Stimulated activated CD8-positive, alpha-beta memory T cell treated with anti-CD3 and anti-CD28 coated beads, Interleukin-7, amount 100 ng/mL, for 1 hour (primary cell): ENCODE measurements at places on chromosomes 6 and 20.

DNA sequence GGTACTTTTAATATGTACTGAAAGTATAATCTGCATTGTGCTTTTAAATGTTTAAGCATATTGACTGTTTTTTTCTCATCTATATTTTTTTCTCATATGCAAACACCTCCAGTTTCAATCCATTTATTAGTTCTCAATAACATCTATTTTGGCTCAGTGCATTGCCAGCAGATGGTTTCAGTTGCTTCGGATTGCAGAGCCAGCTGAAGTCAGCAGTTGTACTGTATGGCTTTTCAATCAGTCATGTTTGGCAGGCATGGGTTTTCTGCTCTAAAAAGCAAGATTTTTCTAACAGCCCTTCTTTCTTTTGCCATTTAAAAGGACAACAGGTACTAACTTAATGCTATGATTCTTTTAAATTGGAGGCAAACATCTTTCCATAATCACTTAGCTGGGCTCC, 121.2 kb downstream of the CD109 start:
- no peak for DNase-seq

GRCh38 chr6:108268845-108269244, 8.0 kb upstream of the SNX3 start:
- no peak for DNase-seq

DNA sequence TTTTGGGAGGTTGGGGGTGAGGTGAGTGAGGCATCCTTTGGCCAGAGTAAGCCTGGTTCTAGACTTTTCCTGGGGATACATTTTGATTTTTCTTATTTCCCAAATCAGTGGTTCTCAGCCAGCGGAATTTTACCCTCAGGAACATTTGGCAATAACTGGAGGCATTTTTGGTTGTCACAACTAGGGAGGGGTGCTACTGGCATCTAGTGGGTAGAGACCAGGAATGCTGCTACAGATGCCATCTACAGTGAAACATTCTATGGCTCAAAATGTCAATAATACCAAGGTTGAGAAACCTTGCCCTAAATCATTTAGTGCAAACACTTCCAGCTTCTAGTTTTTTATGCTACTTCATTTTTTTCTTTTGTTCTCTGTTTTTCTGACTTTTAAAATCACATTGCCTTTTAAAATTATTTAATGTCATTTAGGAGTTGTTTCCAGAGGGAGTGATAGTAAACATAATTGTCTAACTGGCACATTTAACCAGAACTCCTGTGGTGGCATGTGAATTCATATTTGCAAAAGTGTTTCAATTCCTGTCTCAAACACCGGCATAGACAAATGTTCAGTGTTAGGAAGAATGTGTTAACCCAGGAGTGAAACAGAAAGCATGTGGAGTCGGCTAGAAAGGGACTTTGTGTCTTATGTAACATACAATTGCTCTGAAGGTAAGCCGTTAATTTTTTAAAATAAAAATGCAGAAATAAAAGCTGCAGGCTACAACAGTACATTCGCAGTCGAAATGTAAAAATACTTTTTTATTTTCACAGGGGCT, 59.0 kb downstream of the QRSL1 start:
- no peak for DNase-seq

GRCh38 chr20:63177134-63177784, 38.7 kb downstream of the YTHDF1 start:
- no peak for DNase-seq

DNA sequence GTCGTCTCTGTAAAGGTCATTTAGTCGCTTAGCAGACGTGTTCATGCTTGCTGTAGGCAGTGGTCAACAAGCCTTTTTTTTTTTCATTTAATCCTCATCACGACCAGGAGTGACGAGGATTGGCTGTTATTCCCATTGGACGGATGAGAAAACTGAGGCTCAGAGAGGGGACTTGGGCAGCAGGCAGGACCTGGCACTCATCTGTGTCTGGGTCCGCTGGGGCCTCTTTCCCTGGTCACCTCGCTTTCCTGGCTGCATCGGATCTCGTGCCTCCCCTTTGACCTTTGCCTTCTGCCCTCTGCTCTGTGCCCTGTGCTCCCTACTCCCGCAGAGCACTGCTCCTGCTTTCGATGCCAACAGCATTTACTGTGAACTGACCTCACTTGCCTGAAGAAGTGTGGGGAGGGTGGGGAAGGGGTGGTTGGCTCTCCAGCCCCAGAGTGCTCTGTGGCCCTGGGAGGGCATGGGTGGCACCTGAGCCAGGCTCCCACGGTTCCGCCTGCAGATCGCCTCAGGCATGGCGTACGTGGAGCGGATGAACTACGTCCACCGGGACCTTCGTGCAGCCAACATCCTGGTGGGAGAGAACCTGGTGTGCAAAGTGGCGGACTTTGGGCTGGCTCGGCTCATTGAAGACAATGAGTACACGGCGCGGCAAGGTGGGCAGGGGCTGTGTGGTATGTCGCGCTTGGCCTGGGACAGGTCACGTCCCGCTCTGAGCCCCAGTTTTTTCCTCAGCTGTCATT, 56.2 kb downstream of the SRC start:
- DNase-seq, result no peak
